Endodermal cell (in vitro differentiated cells): ENCODE measurements at places on chromosomes 6 and 20.

DNA sequence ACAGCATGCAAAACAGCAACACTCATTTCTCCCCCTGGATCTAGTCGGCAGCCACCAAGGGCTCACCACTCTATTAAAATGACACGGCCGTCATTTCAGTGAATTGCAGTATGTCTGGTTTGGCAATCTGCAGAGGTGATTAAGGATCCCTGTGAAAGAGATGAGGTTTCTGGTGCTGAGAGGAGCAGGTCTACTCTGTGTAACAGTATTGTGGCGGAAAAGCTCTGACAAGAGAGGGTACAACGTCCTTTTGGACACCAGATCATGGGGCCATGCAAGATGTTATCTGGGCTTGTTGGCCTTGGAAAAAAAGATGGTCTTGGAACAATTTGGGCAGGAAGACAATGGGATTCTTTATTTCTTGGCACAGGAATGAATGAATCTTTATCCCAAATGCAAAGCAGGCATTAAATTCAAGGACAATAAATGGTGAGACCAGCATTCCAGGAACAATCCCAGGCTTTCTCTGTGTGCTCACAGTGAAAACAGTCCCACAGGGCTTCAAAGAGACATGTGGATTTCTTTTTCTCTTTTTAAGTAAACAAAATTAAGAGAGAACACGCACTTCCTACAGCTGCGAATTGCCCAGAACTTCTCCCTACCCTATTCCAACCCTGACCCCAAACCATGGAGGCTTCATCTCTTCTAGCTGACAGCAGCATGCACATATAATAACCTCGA is 33.7 kb upstream of the ADGRF1 start:
- DNase-seq, result no peak

GRCh38 chr6:165850434-165851019 is 187.5 kb upstream of the PDE10A start:
- peak; percentile 90 for DNase-seq

DNA sequence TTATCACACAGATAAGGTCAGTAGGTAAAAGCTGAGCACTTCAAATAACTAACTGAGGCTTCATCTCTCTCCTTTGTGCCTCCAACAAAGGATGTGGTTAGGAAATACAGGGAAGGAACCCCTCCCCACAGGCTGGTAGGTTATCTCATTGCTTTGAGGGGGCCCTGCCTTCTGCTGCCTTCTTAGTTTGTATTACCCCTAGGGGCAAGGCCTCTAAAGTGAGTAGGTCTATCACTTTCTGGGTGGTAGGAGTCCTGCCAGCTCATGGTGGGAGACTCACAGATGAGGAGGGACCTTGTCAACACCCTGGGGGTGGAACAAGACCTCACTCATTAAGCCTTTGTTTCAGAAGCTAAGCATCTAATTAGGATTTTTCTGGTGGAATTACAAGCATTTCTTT is 34.6 kb downstream of the EDN1 start:
- DNase-seq, result peak; percentile 78

DNA sequence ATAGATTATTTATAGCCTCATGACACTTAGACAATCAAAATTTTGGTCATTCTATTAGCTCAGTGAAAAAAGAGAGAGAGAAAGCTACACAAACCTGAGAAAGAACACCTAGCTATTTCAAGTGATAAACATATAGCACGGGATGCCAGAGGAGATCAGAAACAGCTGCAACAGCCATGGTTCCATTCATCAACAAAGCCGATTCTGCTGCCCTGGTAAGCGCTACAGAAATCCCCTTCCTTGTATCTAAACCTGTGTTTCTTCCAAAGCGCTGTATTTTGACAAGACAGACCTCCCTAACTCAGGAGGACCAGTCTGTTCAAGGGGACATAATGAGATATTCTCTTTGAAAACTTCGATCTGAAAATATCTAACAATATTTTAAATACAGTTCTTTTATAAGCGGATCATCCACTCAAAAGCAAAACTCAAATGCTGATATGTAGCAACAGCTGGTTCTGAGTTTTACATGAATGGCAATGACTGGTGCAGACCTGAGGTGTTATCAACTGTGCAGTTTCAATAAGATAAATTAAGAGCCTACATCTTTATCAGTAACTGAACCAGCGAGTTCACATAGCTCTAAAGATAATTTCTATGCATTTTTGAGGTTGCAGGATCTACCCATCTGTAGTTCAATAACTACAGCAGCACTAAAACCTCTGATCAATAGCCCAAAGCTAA is 447.8 kb downstream of the FRK start:
- DNase-seq, result no peak

- no peak for DNase-seq
Observed at GRCh38 chr6:169215201-169215681, 38.4 kb downstream of the THBS2 start.

DNA sequence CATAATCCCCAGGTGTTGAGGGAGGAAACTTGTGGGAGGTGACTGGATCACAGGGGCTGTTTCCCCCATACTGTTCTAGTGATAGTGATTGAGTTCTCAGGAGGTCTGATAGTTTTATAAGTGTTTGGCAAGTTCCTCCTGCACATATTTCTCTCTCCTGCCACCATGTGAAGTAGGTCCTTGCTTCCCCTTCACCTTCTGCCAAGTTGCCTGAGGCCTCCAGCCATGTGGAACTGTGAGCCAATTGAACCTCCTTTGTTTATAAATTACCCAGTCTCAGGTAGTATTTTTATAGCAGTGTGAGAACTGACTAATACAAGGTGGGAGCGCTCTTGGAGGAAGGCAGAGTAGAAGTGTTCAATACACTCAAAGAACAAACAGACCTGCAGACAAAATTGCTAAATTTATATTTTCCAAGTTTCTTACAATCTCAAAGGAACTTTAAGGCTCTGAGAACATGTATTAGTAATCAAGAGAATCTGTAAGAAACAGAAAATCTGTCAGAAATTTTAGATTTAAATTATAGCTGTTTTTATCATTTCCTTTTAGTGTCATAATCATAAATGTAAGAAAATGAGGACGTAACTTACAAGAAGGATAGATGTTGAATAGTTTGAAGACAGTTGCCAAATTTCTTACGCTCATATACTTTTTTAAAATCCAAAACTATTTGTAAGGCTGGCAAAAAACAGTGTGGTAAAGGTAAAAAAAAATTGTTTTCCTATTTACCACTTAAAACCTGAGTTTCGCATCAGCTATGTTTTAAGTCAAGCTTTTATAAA is 77.7 kb downstream of the ASCC3 start:
- DNase-seq, result no peak

- no peak for DNase-seq
Observed at GRCh38 chr6:126721581-126722160, 381.8 kb downstream of the CENPW start.

GRCh38 chr20:51758978-51759544 is 9.1 kb downstream of the ATP9A start:
- no peak for DNase-seq

DNA sequence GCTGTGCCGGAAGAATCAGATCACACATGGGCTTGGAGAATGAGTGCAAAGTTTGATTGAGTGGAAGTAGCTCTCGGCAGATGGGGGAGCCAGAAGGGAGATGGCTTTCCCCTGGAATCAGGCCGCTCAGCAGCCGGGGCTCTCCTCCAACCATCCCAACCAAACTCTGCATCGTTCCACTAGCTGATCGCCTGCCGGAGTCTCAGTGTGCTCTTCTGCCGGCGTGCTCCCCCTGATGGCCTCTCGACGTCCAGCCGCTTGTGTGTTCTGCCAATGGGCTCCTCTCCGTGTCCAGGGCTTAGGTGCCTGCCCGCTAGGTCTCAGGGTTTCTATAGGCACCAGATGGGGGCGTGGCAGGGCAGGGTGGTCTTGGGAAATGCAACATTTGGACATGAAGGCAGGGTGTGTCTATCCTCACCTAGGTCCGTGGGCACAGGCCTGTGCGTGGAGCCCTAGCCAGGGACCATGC is 4.9 kb upstream of the BIRC7 start:
- peak; percentile 92 for DNase-seq

- no peak for DNase-seq
Observed at GRCh38 chr20:33910529-33911327, 83.0 kb upstream of the RALY start.

DNA sequence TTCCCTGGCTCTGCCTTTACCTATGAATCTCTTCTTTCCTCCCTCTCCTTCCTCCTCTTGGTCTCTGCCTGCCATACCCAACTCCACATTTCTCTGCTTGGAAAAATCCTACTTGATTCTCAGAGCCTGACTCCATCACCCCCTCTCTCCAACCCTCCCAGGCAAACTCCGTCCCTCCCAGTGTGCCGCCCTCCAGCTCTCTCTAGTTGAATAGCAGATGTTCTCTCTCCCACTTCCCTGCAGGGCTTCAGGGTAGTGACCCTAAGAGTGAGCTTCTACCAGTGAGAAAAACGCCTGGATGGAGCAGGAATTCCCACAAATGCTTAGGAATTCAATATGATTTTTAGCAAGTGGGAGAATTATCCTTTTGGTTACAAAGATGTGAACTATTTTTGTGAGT is 141.6 kb downstream of the MTHFD1L start:
- DNase-seq, result no peak

DNA sequence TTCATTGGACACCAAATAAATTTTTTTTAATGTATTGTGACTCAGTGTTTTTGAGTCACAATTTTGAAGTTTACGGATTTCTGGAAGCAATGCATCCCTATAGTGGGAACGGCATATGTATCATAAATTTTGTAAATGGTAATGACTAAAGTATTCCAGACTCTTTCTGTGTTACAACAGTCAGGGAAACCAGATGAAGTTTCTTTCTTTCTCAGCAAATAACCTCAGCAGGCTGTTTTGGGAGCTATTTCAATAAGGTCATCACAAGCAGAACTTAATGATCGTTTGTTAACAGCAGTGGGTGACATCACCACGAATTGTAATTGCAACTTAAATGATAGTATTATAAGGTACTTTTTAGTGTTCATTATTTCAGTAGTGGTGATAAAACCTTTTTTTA is 52.0 kb downstream of the HIVEP1 start:
- no peak for DNase-seq

DNA sequence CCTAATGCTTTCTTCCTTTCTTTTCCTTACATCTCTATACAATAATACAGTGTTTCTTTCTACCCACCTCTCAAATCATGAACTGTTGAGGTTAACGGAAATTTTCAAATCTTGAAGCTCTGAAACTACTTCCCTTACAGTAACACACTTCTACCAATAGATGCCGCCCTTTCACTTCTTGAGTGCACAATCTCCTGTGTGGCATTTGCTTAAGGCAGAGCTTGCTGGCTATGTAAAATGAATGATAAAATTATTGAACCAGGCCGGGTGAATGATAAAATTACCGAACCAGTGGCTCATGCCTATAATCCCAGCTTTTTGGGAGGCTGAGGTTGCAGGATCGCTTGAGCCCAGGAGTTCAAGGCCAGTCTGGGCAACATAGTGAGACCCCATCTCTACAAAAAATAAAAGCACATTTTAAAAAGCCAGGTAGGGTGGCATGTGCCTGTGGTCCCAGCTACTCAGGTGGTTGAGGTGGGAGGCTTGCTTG is 56.8 kb downstream of the KCNS1 start:
- DNase-seq, result peak; percentile 52

GRCh38 chr20:46046588-46047310 is 17.7 kb downstream of the SLC12A5 start:
- no peak for DNase-seq

GRCh38 chr6:5190507-5190906 is 70.2 kb downstream of the LYRM4 start:
- no peak for DNase-seq

GRCh38 chr20:17810062-17810631 is 110.4 kb downstream of the BANF2 start:
- DNase-seq, result no peak

- no peak for DNase-seq
Observed at GRCh38 chr6:80331522-80331921, 225.1 kb downstream of the BCKDHB start.

DNA sequence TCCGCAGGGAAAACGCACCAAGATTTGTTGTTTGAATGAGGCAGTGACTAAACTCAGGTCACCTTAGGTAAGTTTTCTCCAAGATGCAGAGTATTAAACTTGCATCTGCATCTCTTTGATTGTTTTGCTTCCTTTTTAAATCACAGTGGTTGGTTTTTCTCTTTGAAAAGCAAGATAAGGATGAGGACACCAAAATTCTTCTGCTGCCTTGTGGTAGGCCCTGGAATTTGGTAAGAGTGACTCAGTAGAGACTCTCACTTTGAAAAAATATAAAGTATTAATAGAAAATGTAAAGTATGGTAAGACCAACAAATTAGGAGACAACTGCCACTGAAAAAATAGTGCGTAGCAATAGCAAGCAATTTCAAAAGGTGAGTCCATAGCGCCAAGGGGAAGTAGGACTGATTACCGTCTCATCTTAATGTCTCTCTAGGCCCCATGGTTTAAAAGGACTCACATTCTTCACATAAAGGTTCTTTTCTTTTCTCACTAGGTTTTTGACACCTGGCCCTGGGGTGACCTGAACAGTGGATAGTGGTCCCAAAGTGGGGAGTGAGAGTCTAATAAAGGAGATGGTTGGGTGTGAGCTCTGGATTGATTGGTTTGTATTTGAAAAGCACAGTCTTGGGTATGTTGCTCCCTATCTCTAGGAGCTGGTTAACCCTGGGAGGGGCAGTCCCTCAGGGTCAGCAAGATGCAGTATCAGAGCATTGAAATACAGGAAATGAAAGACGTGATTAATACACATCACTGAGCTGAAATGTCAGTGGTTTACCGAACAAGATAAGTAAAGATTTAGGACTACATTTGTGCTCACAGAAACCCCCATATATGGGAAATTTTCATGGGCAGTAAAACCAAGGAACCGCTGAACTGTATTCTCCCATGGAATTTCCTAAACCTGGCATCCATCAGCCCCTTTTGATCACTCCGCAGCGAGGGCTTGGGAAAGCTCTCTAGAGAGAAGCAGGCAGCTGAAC is 221.2 kb downstream of the SLC24A3 start:
- no peak for DNase-seq

DNA sequence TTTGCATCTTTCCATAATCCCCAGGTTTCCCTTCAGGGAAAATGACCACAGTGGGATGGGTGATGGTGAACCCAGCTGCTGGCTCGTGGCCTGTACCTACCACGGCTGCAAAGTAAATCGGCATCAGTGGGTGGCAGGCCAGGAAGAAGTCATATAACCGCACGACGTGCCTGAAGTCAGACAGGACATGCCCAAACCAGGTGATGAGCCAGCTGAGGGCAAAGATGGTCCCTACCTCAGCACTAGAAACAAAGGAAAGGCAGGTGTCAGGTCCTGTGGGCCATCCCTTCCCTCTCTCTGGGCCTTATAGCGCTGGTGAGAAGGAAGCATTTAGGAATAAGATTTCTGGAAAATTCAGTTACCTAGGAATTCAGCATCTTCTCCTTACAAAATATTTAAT is 22.2 kb downstream of the TBC1D20 start:
- DNase-seq, result no peak

GRCh38 chr20:37162646-37163045 is 16.5 kb upstream of the RPN2 start:
- DNase-seq, result no peak

DNA sequence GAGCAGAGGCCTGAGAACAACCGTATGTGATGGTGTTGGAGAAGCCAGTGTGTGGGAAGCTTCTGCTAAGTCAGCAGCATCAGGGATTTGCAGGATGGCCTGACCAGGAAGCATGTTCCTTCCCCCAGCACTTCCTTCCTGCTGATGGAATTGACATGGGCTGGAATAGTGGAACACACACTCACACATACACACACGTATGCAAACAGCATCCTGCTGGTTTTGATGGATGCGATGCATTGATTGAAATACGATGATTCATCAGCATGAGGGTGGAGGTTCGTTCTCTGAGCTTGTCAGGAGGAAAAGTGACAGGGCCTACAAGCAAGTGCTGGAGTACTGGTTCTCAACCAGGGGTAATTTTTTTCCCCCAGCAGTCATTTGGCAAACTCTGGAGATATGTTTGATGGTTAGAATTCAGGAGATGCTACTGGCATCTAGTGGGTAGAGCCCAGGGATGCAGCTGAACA is 229.1 kb downstream of the NFATC2 start:
- peak; percentile 52 for DNase-seq
